ENCODE measurements at places on chromosomes 12 and 14. TPM values are rescaled to one million over a fixed set of nuclear protein-coding genes. Genes with fewer than 3 reads are reported as not detected.

Gene CPSF2
- total RNA-seq, result 68.0 TPM

Gene ANO4
- total RNA-seq, result not detected

Gene CAPZA3
- total RNA-seq, result not detected

Gene CNTN1
- total RNA-seq, result not detected

Gene SYNDIG1L
- not detected for total RNA-seq

Gene ZNF664
- total RNA-seq, result 30.5 TPM

Gene GPRC5D
- total RNA-seq, result not detected

Gene RBM23
- total RNA-seq, result 97.7 TPM

Gene CD163L1
- not detected for total RNA-seq

Gene TEX22
- total RNA-seq, result 2.0 TPM

Gene PDE6H
- total RNA-seq, result not detected

DNA sequence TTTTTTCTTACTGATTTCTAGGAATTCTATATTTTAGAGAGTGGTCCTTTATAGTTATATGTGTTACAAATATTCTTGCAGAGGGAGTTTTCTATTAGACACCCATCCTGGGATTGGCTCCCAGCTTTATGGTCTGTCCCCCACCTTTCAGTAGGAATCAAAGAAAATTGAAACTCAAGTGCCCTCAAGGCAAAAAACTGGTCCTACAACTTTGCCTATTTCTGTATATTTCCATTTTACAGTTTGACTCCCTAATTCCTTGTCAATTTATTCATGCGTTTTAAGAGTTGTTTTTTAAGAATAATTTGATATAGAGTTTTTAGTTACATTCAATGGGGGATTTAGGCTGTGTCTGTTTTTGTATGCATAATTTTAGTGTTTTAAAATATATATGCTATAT is 208.9 kb downstream of the SYNE2 start:
- no peak for DNase-seq

GRCh38 chr12:109753054-109753401 is 39.4 kb downstream of the FAM222A start:
- no peak for DNase-seq

DNA sequence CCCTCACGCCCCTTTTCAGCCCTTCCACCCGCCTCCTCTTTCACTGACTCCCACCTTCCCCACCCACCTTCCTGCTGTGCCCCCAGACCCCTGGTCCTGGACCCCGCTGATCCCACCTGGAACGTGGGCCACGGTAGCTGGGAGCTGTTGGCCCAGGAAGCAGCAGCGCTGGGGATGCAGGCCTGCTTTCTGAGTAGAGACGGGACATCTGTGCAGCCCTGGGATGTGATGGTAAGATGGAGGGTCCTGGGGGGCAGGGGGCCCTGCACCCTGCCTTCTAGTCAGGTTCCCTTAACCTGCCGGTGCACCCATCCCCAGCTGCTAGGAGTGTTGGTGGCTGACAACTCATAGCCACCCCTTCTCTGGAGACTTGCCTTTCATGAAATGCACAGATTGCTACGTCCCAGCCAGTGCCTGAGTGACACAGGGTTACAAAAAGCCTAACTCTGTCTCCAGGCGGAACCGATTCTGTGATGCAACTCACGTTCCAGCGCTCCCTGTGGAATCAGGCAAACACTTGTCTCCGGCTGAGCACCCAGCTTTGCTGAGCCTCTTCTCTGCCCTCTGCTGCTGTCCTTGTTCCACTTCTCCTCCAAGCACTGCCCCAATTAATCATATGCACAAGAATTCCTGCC is 15.0 kb upstream of the OAS2 start:
- DNase-seq, result no peak

GRCh38 chr12:54634795-54635194 is at the start of gene LACRT:
Gene LACRT (minus strand): TSS chr12:54634895. CDS start chr12:54634841, 54 bp downstream.
- no peak for DNase-seq

- no peak for DNase-seq
These were observed 121.4 kb downstream of the PPHLN1 start for GRCh38 chr12:42447371-42447786.

GRCh38 chr14:96422992-96423391 is 31.1 kb downstream of the AK7 start:
- DNase-seq, result no peak

- no peak for DNase-seq
These were observed 9.9 kb downstream of the GPHB5 start for GRCh38 chr14:63308723-63309317.

- DNase-seq, result no peak
These were observed 8.6 kb upstream of the FRMD6 start for GRCh38 chr14:51643140-51643539.

- DNase-seq, result no peak
These were observed 42.5 kb upstream of the C14orf180 start for GRCh38 chr14:104536942-104537612.

DNA sequence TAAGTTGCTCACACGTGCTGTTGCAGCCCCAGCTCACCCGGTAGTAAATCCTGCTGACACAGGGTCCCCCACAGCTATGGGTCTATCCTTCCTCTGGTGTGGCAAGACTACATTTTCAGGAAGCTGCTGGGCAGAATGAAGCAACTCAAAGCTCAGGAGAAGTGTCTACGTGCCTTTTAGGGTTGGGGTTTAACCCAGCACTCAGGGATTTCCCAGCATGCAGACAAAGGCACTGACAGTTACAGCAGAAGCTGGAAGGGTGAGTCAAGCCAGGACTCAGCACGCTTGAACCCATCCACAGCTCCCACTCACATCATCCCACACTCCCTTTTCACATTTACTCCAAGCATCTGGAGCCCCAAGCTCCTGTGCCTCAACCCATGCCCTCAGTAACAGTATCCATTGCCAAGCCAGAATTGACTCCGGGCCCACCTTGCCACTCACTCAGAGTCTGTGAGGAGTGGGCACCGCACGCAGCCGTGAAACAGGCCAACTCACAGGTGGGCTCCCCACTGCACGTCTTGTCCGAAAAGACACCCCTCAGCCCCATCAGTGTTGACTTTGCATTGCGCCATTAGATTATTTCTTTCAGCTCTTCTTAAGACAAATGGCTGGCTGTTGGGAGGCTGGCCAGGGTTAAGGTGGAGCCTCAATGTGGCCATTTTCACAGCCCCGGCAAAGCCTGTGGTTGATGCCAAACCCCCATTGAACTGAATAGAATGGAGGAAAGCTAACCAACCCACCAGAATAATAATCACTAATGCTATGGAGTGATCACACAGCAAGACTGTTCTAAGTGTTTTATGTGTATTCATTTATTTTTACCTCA is 59.6 kb downstream of the ZFP36L1 start:
- DNase-seq, result peak; percentile 65

DNA sequence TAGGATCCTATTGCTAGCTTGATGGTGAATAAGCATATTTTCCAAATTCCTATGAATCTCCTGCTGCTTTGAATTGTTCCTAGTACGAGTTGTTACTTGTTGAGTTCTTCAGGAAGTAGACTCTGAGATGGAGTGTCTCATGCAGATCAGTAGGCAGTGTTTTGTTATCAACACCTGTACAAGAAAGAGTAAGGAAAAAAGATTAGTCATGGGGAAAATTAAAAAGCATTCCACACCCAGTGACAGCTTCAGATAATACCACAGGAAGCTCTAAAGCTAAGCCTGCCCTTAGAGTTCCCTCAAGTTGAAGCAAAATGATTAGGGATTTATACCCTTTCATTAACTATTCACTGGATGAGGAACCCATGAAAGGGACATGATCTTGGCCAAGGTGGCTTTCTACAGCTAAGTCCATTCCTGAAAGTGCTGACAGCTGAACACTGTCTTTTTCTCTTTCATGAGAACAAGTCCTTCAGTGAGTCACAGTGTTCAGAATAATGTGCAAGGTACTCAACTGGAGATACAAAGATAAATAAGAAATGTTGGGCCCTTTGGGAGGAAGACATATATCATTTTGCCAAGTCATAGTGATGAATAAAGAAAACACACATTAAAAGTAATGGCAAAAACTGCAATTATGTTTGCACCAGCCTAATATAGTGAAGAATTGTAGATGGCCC is 49.1 kb downstream of the CCER1 start:
- no peak for DNase-seq

Measured in activated naive CD4-positive, alpha-beta T cell treated with anti-CD3 and anti-CD28 coated beads, Interleukin-2, amount 50 U/mL, for 72 hours (primary cell).